Stimulated activated CD8-positive, alpha-beta memory T cell treated with anti-CD3 and anti-CD28 coated beads, Interleukin-2, amount 100 ng/mL, for 1 hour (primary cell): ENCODE measurements at places on chromosomes 12 and 14.

GRCh38 chr14:35766036-35766699 lies 42.9 kb downstream of the RALGAPA1 start:
- no peak for DNase-seq

DNA sequence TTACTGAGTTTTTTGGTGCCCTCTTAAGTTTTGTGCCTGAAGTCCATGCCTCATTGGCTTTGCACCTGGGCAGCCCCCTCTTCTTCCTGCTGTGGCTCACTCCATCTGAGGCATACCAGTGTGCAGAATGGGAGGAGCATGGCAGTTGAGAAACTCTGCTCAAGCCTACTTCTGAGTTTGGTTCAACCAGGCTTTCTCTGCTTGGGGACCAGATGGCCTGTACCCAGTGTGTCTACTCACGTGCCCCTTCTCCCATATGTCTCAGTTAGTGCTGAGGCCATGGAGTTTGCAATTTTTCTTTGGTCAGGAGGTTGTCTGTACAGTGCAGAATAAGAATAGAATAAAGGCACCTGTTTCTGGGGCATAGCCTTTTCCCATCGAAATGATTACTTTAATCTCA lies 383.3 kb upstream of the DDHD1 start:
- DNase-seq = no peak

- DNase-seq = no peak
These were observed 509.1 kb downstream of the PCNX1 start for GRCh38 chr14:71416392-71416791.

DNA sequence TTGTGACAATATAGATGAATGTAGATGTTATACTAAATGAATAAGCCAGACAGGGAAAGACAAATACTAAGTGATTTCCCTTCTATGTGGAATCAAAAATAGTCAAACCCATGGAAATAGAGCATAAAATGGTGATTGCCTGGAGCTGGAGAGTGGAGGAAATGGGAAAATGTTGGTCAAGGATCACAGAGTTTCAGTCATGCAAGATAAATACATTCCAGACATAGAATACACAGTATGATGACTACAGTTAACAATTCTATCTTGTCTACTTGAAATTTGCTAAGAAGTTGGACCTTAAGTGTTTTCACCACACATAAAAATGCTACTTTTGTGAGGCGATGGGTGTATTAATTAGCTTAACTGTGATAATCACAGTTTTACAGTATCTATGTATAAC lies 1182.7 kb downstream of the AACS start:
- no peak for DNase-seq

DNA sequence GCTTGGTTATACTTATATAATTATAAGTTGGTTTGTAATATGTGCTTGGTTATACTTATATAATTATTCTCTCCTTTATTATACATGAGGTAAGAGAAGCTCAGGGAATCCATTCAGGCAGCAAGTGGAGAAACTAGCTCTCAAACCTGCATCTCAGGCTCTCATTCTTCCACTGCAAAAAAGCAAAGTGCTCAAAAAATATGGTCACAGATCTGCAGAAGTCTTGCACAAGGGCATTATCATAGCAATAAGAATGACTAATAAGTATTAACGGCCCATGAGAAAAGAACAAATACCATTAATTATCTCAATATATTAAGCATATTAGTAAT lies 476 bp upstream of the TRAFD1 start:
- no peak for DNase-seq

DNA sequence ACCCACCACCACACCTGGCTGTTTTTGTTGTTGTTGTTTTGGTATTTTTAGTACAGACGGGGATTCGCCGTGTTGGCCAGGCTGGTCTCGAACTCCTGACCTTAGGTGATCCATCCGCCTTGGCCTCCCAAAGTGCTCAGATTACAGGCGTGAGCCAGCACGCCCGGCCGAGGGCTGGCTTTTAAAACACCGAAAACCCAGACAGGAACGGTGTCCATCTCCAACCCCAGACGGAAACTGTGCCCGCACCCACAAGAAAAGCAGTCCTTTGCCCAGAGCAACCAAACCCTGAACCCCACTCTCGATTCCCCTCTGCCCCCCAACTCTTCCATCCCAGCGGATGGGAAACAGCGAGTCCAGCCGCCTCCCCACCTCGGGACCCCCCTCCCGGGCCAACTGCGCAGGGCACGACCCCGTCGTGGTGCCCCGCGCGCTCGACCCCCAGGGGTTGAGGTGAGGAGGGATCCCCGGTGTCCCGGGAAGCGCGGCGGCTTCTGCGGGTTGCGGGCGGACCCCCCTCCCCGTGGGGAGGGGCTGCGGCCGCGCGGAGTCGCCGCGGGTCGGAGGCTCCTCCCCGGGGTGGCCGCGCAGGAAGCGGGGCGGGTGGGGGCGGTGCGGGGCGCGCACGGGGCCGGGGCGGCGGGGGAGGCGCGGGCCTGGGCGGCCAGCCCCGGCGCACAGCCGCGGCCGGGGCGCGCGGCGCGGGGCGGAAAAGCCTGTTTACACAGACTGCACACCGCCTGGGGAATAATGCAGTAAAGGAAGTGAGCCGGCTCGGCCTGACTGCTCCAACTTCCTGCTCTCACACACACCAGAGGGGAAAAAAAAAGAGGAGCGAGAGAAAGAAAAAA lies at the start of gene ELK3:
Gene ELK3, plus strand, starts transcription at position 651 of the 851 bp plus-strand sequence.
- DNase-seq = no peak

DNA sequence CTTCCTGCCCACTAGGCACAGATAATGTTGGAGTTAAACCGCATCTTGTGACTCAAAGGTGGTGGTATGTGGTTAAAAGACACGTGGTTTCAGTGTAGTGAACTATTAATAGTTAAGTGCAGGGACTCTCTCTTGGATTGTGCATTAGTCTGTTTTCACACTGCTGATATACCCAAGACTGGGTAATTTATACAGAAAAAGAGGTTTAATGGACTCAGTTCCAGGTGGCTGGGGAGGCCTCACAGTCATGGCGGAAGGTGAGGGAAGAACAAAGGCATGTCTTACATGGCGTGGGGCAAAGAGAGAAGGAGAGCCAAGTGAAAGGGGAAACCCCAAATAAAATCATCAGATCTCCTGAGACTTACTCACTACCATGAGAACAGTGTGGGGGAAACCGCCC lies 362.3 kb downstream of the GLT1D1 start:
- no peak for DNase-seq

DNA sequence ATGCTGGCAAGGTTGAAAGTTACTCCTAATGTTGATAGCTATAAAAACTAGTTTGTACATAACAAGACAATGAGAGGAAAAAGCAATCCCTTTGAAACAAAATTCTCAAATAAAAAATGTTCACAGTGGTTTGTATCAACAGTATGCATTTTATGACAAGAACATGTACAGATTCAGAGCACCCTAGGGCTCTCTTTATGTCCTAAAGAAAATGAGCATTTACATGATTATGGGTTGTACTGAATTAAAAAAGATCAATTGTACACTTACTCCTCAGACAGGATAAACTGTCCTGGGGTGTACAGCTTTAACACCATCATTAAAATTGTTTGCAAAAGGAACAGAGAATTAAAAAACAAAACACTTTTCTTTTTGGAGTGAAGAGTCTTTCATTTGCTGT lies 22.2 kb downstream of the PPP1CC start:
- DNase-seq = no peak

- DNase-seq = no peak
These were observed 181.3 kb downstream of the ITPR2 start for GRCh38 chr12:26651566-26652188.

- DNase-seq = no peak
These were observed 296.6 kb upstream of the RTL1 start for GRCh38 chr14:101200008-101200649.

GRCh38 chr12:9118158-9118557 lies 2.4 kb upstream of the A2M start:
- no peak for DNase-seq
